B cell (primary cell): ENCODE measurements at places on chromosomes 6 and 20.

GRCh38 chr20:58971429-58971828, 9.6 kb upstream of the NELFCD start:
- DNase-seq, result no peak

DNA sequence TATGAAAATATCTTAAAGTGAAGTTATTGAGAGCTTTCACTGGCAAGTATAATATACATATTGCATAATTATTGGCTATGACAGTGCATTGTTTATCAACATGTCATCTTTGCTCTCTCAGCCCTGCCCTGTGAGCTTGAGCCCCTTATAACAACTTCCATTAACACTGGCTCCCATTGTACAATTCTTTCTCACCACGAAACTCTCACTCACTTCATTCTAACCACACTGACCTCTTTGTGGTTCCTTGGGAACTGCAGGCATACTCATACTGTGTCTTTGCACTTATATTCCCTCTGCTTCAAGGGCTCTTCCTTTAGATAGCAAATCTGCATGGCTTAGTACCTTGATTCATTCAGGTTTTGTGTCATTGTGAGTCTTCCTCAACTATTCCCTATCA, 411.8 kb downstream of the CDKAL1 start:
- DNase-seq, result no peak

DNA sequence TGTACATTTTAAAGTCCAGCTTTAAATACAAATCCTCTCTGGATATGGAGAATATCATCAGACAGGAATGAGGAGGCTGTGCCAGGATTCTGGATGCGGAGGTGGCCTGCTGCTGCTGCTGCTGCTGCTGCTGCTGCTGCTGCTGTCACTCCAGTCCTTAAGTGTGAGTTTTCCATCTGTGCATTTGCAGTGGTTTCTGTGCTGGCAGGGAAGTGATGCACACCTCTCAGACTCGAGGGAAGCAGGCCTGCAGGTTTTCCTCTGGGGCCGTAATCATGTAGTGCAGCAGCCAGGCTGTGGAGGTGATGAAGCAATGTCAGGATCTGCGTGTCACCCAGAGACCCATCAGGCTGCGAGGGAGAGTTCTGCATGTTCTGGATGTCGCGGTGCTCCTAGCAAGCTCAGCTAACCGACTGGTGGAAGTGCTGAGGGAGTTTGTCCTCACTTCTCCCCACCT, 32.0 kb downstream of the CFAP61 start:
- DNase-seq, result peak; percentile 5

GRCh38 chr6:170190046-170190445, 100.8 kb downstream of the DLL1 start:
- no peak for DNase-seq

DNA sequence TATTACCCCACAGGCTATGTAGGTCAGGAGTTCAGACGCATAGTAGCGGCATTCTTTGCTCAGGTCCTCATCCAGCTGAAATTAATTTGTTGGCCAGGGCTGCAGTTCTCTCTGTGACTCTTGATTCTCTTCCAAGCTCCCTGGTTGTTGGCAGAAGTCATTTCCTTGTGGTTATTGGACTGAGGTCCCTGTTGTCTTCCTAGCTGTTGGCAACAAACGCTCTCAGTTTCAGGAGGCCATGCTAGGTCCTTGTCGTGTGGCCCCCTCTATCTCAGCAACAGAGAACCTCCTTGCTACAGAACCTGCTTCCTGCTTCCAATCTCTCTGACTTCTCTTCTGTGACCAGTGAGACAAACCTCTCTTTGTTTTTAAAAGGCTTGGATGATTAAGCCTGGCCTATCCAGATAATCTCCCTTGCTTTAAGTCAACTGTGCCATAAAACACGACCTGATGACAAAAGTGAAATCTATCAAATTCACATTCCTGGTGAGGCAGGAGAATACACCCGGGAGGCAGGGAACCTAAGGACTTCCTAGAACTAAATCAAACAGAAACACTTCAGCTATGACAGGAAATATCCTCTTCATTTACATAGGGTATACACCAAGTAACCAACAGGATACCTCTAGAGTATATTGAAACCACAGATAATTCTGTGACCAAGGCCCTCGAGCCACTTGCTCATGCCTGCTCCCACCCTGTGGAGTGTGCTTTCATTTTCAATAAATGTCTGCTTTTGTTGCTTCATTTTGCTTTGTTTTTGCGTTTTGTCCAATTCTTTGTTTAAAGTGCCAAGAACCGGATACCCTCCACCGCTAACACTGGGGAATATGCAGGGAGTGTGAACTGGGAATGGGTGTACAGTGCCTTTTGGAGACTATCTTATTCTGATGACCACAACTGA, 196.0 kb downstream of the BTBD3 start:
- DNase-seq, result no peak

GRCh38 chr6:109738255-109738654, 47.2 kb downstream of the FIG4 start:
- DNase-seq, result no peak

DNA sequence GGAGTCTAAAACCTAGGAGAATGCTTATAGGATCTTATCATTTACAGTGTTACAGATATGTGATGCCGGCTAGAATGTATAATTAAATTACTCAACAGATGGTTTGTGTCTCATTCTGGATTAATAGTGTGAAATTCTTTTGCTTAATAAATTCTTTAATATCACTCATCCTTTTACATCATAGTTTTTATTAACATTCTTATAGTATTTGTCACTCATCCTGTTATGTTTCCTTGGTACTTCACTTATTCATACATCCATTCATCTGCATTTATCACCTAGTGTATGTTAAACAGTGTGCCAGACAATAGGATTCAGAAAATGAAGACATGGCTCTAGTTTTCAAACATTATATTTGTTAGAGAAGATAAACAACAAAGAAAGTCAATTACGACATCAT, 468.7 kb downstream of the FRK start:
- DNase-seq, result no peak

DNA sequence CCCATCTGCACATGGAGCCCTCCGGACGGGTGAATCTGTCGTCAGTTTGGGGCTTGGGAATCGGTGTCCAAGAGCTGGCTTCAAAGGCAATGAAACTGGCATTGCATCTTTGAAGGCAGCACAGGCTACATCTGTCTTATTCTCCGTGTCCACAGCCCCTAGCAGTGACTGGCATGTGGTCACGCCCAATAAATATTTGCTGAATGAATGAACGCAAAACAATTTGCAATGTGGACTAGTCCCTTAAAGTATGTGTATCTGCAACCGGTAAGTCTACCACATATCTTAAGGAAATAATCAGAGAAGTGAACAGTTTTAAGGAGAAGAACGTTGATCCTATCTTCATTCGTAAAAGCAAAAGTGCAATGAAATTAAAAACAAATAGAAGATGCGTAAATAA, 8.0 kb upstream of the PMEPA1 start:
- DNase-seq, result no peak

- DNase-seq, result no peak
Observed at GRCh38 chr20:57894096-57894495, 184.3 kb upstream of the PMEPA1 start.

GRCh38 chr6:107709341-107709740, 114.8 kb downstream of the SCML4 start:
- DNase-seq, result no peak

- no peak for DNase-seq
Observed at GRCh38 chr6:153591159-153591558, 447.9 kb upstream of the OPRM1 start.

DNA sequence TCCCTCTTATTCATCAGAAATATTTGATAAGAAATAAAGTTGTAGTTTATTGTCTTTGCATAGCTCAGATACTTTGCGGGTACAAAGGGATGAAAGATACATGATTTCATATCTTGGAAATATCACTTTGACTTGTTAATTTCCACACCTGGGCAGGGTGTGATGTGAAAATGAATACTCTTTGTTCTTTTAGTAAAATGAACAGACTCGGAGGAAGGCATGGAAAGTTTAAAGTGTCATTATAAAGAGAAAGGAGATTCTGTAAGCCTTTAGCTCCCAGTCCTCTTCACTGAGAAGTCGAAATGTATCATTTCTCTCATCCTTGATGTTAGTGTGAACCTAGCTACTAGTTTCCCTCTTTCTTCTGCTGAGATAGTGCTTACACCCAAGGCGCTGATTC, 36.7 kb upstream of the AKIRIN2 start:
- no peak for DNase-seq

DNA sequence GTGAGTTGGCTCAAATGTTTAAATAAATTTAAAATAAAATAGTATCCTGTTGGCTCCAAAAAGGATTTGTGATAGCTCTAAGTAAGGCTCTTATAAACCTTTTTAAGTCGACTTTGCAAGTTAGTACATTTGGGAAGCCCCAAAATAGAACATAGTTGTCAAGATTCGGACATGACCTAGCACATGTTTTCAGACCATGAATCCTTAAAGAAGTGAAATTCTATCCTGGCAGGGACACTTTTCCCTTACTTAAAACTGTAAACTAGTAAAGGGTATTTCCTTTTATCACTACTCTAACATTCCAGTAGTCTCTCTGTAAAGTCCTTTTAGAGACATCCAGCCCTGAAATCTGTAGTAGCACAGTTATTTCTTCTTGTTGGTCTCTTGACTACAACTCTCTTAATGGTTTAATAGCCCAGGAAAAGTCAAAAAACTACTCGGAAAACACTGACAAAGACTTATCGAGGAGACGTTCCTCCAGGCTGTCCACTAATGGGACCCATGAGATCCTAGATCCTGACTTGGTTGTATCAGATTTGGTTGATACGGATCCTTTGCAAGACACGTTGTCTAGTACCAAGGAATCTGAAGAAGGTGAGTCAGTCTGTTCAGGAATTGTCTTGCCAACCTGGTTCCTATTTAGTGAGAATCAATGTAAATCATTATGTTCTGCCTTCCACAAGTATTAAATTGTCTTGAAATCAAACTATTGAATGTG, 83.6 kb downstream of the SCAND1 start:
- DNase-seq, result no peak
